ENCODE measurements at places on chromosomes 1 and 21.

DNA sequence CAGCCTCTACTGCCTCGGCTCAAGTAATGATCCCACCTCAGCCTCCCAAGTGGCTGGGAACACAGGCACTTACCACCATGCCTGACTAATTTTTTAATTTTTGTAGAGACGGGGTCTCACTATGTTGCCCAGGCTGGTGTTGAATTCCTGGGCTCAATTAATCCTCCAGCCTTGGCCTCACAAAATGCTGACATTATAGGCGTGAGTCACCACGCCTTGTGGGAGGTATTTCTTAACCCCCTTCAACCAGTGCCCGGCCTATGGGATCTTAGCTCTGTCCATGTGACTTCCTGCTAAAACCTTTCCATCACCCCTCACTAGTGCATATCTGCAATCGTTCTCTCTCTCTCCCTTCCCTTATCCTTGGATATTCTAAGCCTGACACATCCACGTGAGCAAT is 86.4 kb downstream of the FOXD2 start:
- no peak for DNase-seq

DNA sequence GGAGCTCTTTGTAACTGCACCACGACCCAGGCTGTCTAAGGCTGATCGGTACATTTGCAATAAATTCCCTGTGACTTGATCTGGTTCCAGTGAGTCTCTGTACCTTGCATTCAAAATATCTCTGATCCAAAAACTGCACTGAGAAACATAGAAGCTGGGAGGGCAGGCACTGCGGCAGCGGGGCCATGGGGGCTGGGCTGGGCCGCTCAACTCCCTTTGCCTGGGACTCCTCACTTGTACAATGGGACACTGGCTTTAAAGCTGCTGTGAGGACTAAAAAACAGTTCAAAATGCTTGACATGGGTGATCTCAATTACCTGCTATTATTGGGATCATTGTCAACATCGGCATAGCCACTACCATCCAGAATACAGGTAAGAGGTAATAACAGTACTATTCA is 644.0 kb downstream of the AJAP1 start:
- no peak for DNase-seq

DNA sequence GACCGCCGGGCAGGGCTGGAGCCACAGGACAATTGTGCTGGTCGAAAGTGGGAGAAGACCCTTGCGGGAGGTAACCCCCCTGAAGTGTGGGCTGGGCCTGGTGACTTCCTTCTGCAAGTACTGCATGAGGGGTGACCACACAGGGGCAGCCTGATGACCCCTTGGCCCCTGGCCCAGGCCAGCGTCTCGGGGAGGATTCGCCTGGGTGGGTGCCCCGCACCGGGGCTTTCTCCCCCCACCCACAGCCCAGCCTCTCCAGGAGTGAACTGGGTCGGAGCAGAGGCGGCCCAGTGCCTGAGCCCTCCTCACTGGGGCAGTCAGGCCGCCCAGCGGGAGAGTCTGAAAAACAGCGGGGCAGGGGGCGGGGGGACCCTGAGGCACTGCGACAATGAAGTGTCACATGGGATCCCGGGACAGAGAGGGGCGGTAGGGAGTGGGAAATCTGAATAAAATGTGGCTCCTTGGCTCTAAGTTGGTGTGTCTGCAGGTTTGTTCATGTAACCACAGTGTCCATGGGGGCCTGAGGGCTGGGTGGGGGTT is 1.6 kb upstream of the DNMT3L start:
- no peak for DNase-seq

DNA sequence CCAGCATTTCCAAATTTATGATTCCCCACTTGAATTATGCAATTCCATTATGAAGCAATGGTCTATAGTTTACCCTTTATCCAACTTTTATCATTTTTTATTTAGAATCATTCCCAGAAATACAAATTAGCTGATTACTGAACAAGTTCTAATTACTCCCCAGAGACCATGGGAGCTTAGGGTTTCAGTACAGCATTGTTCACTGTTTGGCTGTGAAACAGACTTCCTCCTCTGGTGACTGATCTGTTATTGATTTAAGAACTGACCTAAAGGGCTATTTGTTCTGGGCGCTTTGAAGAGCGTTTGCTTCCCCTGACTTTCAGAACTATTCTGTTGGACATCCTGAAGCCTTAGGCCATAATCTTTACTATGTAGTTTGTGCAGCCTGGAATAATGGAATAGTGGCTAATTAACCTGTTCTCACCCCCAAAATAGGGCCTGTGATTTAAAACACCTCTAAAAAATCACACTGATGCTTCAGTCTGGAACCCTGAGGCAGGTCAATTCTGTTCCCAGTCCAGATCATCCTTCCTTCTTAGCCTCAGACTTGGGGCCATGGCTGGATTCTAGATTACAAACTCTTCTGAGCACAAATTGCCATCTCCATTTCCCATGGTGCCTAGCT is 58.7 kb downstream of the ALG14 start:
- DNase-seq, result no peak

DNA sequence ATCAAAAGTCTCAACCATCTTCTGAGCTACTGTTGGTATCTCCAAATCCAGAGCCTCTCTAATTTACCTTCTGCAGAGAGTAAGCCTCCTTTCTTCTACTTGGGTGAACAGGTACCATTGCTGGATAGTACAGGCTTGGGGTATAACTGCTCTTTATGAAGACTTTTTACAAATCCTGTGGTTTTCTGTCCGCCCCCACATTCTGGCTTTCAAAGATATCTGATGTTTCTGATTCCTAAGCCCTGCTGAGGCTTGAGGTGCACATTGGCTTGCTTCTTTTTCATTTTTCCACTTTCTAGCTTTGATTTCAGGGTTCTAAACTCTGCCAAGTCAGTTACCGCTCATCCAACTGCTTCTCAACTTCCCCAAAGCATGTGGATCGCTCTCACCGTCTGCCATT is 37.1 kb downstream of the TENT5C start:
- no peak for DNase-seq

DNA sequence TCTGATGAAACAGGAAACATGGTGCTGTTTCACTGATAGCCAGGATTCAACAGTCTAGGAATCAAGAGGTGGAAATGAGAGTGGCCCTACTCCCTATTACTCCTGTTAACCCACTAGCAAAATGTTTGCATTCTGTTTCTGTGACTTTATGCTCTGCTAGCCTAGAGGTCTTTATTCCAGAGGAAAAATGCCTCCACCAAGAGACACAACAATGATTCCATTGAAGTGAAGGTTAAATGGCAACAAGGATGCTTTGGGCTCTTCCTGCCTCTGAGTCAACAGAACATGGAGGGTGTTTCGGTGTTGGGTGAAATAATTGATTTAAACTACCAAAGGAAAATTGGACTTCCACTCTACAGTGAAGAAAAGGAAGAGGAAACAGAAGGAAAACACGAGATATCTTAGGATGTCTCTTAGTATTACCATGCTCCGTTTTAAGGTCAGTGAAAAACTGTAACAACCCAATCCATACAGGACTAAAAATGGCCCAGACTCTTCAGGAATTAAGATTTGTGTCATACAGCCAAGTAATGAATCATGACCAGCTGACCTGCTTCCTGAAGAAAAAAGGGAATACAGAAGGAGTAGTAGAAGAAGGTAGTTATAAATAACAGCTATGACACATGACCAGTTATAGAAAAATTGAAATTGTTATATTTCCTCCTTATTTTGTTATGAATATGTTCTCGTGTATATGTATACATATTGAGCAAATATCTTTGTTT is 1237.8 kb downstream of the NCAM2 start:
- no peak for DNase-seq

- no peak for DNase-seq
Observed at GRCh38 chr1:21707891-21708290, 38.7 kb upstream of the RAP1GAP start.

GRCh38 chr21:38460171-38460742 is 38.0 kb downstream of the ERG start:
- DNase-seq, result no peak

DNA sequence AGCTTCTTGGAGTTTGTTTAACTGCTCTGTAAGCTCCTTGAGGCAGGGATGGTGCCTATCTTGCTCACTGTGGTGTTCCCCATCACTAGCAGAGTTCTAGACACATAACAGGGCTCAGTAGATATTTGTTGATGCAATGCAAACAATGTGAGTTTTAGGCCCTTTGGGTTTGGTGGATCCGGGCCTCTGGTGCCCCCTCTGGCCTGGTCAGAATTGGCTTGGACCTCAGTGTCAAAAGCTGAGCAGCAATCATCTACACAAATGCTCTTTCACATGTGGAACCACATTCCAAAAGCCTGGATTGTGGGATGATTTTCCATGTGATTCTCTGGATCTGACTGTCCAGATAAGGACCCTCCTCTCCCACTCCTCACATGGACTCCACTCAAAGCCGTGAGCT is 53.4 kb upstream of the BCAR3 start:
- DNase-seq, result no peak

DNA sequence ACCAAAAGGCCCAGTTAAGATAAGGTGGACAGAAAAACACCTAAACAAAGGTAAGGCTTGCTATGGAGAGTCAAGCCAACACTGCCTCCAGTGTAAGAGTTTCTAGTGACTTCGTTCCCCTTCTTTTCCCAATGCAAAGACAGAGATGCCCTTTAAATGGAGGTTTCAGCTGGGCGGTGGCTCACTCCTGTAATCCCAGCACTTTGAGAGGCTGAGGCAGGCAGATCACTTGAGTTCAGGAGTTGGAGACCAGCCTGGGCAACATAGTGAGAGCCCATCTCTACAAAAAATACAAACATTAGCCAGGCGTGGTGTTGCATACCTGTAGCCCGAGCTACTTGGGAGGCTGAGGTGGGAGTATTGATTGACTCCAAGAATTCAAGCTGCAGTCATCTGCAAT is 24.0 kb upstream of the COL6A1 start:
- DNase-seq, result no peak

DNA sequence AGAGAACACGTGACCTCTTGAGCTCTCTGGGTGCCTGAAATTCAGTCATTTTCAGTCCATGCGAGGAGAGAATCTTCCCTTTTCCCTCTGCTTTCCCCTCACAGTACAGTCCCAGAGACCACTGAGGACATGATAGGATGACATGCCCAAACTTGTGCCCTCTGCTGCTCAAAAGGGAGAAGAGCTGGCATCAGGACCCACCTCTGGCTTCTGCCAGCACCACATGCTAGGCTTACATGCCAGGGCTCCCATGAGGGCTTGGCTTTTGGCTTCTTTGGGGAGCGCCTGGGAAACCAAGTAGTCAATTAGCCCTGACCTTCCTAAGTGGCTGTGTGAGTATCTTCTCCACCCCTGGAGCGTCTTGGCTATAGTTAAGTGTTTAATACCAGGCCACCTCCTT is 13.8 kb upstream of the KCNQ4 start:
- no peak for DNase-seq

DNA sequence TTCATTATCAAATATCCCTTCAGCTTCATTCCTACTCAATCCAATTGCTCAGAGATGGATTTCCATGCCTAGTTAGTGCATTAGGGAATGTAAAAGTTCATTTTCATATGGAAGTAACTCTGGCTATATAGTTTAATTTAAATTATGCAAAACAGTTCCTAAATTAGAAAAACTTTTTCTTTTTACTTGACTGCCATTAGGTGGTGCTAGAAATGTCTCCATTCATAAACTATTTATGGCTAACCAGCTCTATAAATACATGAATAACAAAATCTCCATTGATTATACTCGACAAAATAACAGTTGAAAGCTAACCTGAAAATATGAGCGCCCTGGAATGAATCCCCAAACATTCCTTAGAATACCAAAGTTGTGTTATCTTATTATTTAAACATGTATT is 311.4 kb downstream of the USH2A start:
- no peak for DNase-seq

GRCh38 chr1:180571060-180571831 is 12.5 kb downstream of the OVAAL start:
- no peak for DNase-seq

- no peak for DNase-seq
Observed at GRCh38 chr1:48869116-48869893, 92.6 kb upstream of the BEND5 start.

DNA sequence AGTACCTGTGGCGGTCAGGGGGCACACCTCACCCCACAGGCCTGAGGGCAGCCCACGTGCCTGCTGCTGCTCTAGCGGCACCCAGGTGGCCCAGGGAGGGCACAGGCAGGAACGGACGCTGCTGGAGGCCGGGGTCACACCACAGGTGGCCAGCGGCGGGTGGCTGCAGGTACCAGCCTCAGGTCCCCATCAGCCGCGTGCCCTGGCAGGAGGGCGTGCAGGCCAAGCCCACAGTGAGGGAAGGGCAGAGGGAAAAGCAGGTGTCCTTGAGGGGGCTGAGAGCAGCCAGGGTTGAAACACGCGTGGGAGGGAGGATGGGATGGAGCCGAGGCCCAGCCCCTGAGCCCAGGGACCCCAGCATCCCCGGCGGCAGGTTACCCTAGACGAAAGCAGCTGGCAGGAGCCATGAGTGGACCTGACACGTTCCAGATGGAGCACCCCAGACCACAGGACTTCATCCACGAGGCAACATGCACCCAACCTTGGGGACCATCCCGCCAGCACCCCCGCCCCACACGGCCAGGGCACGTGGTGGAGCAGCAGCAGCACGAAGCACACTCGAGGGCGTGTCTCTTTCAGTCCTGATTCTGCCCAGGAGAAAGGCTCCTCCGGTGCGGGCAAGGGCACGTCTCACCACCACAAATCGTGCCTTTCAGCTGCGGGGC is 3.7 kb downstream of the SLC19A1 start:
- no peak for DNase-seq

- DNase-seq, result no peak
Observed at GRCh38 chr1:164561007-164561406, 2.0 kb downstream of the PBX1 start.

- DNase-seq, result no peak
Observed at GRCh38 chr1:71719330-71719729, 563.0 kb downstream of the NEGR1 start.

DNA sequence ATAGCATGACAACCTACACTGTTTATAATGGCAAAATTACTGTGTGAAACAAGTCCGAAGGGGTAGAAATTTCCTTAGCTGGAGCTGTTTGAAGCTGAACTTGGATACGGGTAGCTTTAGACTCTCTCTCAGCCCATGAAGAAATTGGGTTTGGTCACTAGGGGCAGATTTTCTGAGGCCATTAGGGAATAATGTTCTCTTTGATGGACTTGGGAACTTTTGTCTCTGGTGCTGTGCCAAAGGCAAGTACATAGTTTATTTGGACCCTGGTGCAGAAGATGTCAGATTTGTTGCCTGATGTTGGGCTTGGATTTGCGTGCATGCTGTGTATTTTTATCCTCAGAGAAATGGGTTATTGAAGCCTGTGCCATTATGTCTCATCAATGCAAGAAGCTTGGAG is 109.6 kb downstream of the VPS13D start:
- DNase-seq, result no peak

- DNase-seq, result no peak
Observed at GRCh38 chr1:215250913-215251312, 168.4 kb downstream of the KCNK2 start.

GRCh38 chr21:38081708-38082107 is 165.5 kb upstream of the KCNJ6 start:
- no peak for DNase-seq

GRCh38 chr1:30420519-30421050 is 302.8 kb downstream of the MATN1 start:
- DNase-seq, result no peak
